Brain microvascular endothelial cell (primary cell): ENCODE measurements at places on chromosomes 11 and 22.
A peak's percentile ranks its signal among the peaks of the same experiment; 100 is the strongest.

GRCh38 chr11:12182302-12182675 lies 71.9 kb downstream of the MICAL2 start:
- no peak for DNase-seq

GRCh38 chr22:44205516-44206329 lies 25.0 kb downstream of the PARVG start:
- no peak for DNase-seq

GRCh38 chr11:4539603-4540219 lies 5.3 kb upstream of the OR52M1 start:
- peak; percentile 45 for DNase-seq

DNA sequence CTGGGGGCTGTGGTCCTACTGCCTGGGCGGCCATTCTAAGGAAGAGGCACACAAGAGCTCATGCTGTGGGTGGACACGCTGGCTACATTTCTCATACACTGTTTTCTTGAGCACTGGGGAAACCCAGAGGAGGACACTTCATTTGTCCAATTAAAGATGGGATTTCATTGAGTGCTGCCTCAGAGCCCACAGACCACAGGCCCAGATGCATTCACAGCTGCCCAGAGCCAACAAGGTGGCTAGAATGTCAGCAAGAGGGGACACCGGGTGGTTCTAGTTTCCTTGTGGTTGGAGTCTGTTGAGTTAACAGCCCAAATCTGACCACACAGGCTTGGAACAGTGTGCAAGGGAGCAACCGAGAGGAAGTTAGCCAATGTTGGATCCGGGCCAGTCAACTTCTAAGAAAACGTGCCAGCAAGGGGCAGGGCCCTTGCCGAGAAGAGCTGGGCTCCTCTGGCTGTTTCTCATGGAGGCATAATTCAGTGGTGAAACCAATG lies 35.0 kb upstream of the SORL1 start:
- peak; percentile 22 for DNase-seq

- no peak for DNase-seq
These were observed 4.9 kb downstream of the PTDSS2 start for GRCh38 chr11:454801-455565.
